Amniotic stem cell (primary cell): ENCODE measurements at places on chromosomes 3 and 15.

GRCh38 chr3:97823046-97824004, 1.5 kb downstream of the CRYBG3 start:
- DNase-seq: no peak

- no peak for DNase-seq
Measured at GRCh38 chr15:97561529-97561928, 399.0 kb upstream of the ARRDC4 start.

GRCh38 chr3:105401691-105402149, 35.0 kb downstream of the ALCAM start:
- no peak for DNase-seq

DNA sequence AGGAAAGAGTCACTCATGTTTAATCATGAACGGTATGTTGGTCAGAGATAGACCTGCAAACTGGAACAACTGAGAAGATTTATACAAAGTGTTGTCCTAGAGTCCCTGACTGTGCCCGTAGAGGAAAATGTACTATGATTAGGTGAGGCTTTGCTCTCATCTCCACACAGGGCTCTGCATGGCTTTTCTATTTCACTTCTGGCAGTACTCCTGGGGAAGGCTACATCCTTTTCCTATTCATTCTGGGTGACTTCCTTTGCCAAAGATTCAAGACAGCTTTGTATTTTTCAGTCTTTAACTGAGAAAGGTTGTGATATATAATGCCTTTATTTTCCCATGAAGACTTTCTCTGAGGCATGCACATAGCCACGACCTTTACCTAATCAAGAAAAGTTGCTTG, 414.7 kb downstream of the ZBTB20 start:
- DNase-seq: no peak
